ENCODE measurements at places on chromosomes 3 and 15.

- DNase-seq, result no peak
These were observed 82.0 kb downstream of the LIPC start for GRCh38 chr15:58513726-58514336.

- DNase-seq, result no peak
These were observed 352.4 kb downstream of the ROBO1 start for GRCh38 chr3:79415356-79415755.

- DNase-seq, result no peak
These were observed 874.0 kb downstream of the PLOD2 start for GRCh38 chr3:145286937-145287336.

DNA sequence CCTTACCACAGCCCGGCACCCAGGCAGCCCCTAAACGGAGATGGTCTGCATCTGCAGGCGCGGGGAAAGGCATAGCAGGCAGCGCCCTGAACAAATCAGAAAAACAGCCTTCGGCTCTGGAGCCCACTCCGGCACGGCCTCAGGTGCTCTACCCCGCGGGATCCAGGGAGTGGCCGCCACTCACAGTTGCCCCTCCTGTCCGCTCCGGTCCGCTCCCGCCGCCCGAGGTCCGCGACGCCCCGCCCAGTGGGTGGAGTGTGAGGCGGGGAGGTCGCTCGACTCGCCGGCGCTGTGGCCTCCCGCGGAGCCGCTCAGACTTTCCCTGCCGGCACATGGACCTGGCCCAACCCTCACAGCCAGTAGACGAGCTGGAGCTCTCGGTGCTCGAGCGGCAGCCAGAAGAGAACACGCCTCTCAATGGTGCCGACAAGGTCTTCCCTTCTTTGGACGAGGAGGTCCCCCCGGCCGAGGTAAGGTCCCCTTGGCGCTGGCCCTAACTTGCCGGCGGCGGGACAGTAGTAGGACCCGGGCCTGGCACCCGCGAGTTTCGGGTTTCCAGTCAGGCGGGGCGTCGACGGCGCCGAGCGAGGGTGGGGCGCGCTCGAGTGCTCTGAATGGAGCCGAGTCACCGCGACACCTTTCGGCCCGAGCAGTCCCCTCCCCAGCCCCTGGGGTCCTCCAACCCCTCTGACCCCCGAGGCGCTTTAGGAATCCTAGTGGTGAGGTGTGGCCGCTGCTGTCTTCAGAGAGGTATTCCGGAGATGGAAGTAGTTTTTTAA is at the start of gene C3orf52:
TSS of gene C3orf52 (plus strand) at position 314 of the 779 bp plus-strand sequence. CDS start at position 333, 19 bp downstream.
- DNase-seq, result peak; percentile 56

- no peak for DNase-seq
These were observed 32.3 kb downstream of the PDZRN3 start for GRCh38 chr3:73592154-73593144.

- no peak for DNase-seq
These were observed 4.8 kb downstream of the IDH2 start for GRCh38 chr15:90097475-90097874.

DNA sequence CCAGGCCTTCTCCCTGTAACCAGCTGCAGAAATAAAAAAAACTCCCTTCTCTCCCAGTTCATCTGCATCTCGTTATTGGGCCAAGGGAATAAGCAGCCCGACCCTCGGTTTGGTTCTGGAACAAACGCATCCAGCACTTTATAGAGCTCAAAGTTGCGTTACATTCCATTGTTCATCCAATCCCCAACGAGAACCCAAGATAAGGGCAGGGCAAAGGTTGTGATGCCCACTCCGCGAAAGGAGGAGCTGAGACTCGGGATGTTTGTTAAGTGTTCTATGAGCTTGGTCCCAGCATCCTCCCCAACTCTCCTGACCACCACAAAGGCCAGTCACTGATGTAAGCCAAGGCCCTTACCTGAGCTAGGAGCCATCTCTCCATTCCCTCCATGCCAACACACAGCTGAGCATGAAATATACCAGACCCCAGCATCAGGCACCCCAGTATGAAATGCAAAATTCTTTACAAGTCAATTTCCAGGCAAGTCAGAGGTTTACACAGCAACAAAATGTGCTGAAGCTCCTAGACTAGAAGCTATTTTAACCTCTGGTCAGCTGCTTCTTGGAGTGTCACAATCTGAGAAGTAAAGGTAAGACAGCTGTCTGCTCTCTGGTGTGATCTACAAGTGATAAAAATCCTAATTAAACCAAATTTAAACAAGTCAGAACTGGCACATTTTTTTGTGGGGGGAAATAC is 17.9 kb downstream of the CCDC12 start:
- DNase-seq, result no peak

GRCh38 chr15:100038736-100039135 is 303.0 kb downstream of the ADAMTS17 start:
- no peak for DNase-seq

GRCh38 chr15:83890587-83890986 is 236.7 kb downstream of the ADAMTSL3 start:
- DNase-seq, result no peak

- DNase-seq, result no peak
These were observed 44.7 kb downstream of the IFT57 start for GRCh38 chr3:108177536-108177935.

- no peak for DNase-seq
These were observed 38.4 kb upstream of the PPP2R3A start for GRCh38 chr3:135927155-135927554.

GRCh38 chr3:119950666-119951325 is 143.5 kb downstream of the GSK3B start:
- DNase-seq, result no peak

DNA sequence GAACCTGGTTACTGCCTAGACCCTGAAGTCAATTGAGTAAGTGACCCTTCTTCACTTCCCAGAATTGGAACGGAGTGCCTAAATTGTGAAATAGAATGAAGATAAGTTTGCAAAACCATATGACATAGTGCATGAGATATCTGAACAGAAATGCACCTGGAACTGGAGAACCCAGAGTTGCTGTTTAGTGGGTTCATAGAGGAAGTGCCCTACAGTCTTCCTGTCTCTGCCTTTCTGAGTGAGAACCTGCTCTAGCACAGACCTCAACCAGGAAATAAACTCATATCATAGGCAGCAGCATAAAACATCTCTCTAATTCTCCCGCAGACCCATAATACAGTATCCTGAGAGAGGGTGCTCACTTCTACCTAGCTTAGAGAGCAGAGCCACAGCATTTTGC is 82.9 kb downstream of the EOMES start:
- DNase-seq, result no peak

- no peak for DNase-seq
These were observed 248.6 kb upstream of the NECTIN3 start for GRCh38 chr3:110822971-110823370.

DNA sequence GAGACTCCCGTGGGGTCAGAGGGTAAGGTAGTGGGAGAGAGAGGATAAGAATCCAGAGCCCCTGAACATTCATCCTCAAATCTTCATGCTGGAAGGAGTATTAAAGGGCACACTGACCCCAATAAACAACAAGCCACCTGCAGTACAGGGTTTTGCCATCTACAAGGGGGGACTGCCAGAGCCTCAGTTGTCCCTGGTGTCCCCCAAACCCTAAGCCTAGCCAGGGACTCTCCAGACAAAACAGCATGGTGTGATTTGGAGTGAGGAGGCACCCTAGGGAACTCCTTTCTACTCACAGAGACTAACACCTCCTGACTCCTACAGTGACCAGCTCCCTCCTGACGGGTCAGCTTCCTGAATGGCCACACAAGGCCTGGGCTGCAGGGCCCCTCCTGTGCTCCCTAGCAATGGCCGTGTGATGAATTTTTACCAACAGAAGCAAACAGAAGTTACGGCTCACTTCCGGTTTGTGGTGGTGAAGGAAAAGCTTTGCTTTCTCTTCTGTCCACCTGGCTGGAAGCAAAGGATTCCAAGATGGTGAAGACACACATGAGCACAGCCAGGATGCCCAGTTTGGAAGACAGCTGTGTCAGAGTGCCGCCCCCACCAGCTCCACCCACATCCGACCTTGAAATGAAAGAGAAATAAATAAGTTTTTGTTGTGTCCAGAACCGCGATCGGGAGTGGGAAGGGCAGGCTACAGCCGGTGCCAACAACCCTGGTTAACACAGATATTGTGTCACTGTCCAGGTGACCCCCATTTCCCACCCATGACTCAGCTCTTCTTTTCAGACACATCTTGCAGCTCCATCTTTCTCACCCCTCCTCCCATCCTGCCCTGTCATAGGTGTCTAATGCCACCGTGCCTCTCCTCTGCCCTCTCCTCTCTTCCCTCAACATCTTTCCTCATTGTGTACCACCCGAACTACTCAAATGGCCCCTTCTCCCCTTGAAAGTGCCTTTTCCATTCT is 69.6 kb upstream of the ATP13A3 start:
- no peak for DNase-seq

DNA sequence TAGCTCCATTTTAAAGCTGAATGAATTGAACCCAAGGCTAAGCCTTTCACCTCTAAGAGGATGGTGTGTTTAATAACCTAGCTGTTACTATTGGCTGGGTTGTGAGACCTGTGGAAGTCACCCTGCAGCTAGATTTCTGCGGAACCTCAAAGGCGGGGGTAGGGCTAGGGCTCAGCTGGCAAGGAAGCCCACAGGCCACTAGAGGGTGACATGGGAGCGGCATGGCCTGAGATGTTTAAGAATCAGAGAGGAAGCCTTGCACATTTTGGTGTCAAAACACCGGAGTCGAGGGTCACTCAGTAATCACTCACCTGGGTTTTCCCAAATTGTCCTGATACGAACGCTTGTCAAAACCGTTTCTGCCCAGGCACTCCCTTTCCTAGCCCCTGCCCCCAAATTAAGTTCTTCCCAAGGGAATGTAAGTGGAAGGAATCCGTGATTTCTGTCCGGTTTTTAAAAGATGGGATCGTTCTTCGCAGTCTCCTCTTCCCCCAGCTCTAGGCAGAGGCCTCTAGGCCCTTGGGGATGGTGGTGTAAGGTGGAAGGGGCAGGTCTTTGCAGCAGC is 3.8 kb upstream of the ACAD9 start:
- no peak for DNase-seq

GRCh38 chr3:31579828-31580227 is 47.1 kb downstream of the STT3B start:
- no peak for DNase-seq

- no peak for DNase-seq
These were observed 84.7 kb downstream of the FGF12 start for GRCh38 chr3:192642651-192643050.

GRCh38 chr3:45209526-45209925 is 16.6 kb downstream of the TMEM158 start:
- DNase-seq, result no peak

DNA sequence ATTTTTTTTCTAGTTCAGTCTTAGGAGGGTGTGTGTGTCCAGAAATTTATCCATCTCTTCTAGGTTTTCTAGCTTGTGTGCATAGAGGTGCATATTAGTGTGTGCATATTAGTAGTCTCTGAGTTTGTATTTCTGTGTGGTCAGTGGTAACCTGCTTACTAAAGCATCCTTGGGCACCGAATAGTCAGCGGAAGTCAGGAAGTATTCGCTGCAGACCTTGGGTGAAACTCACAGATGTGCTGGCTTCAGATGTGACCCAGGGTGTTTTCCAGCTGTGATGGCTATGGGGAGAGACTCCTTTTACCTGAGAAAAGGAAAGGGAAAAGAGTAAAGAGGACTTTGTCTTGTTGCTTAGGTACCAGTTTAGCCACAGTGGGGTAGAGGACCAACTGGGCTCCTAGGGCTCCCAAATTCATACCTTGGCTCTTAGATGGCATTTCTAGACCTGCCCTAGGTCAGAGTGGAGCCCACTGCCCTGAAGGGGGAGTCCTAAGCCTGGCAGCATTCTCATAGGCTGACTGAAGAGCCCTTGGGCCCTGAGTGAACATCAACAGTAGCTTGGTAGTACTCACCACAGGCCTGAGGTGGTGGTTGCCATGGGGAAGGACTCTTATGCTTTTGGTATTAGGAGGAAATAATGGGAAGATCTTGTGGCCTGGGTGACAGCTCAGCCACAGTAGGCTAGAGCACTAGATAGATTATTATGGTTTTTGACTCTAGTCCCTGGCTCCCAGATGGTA is 286.0 kb upstream of the ZPLD1 start:
- DNase-seq, result no peak

DNA sequence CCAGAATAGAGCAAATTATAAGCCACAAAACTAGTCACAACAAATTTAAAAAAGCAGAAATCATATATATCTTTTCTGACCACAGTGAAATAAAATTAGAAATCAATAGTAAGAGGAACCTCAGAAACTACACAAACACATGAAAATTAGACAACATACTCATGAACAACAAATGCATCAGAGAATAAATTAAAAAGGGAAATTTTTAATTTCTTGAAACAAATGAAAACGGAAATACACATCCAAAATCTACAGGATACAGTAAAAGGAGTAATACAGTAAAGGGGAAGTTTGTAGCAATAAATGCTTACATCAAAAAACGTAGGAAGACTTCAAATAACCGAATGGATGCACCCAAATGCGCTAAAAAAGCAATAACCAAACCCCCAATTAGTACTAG is 19.2 kb downstream of the NME9 start:
- no peak for DNase-seq

DNA sequence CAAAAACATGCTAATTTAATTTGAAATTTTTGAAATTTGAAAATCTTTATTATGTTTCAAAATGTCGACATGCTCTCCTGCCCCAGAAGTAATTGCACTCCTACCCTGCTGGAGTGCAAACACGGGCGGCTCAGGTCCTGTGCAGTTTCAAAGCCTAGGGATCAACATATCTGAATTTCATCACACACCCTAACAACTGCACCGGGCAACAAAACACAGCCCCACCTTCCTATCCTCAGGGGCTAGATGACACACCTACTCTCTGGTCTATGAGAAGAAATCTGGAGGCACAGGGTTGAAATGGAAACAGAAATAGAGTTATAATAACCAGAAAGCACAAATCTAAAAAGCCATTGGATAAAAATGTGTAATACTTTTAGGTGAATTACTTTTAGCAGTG is 61.4 kb downstream of the BFSP2 start:
- no peak for DNase-seq

DNA sequence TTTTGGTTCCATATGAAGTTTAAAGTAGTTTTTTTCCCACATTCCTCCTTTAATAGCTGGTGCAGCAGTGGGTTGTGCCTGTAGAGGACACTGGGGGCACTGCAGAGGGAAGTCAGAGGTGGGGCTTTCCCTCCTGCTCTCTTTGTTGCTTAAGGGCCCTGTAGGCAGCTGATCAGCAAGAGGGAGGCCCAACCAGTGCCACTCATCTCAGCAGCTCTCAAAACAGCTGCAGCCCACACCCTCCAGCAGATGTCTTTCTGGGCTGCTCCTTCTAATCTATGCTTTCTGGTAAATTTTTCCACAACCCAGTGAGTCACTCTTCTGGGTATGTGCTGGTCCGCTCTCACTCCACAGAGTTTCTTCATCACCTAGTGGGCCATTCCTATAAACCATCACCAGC is 263.8 kb downstream of the FEZF2 start:
- DNase-seq, result no peak

DNA sequence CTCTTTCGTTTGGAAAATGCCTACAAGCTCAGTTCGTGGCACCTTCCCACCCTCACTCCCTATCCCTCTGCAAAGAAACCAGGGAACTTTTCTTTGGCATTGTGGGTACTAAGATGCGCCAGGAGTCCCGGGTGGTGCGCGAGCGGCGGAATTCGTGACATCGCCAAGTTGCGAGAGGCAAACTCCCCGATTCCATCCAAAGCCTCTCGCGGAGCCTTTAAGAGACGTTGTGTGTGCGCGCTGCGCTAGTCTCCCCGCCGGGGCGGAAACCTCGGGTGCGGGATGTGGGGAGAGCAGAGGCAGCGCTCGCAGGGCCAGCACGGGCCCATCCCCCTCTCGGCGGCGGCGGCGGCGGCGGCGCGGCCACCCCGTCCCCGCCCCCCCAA is 443 bp upstream of the NR2F2 start:
- no peak for DNase-seq
